Glutamatergic neuron (in vitro differentiated cells): ENCODE measurements at places on chromosomes 5 and 9.

DNA sequence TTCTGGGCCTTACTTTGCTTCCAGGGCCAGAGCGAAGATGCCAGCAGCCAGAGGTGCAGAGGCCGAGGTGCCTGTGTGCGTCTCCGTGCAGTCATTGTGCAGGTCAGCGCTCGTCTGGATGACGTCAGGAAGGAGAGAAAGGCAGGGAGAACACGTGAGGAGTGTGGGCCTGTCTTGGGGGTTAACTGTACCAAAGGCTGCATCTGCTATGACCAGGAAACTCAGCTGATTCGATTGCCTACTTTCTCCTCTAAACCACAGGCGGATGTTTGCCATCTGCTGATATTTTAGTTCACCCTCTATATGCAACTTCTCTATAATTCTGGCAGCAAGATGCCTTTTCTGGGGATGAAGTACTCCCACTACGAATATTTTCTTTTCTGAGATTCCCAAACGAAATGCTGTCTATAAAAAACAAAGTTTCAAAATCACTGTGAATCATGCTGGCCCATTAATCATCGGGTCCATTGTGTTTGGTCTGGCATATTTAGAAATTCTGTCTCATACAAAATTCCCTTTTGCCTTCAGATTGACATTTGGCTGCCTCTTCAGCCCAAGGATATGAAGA is 24.8 kb downstream of the PCSK1 start:
- no peak for DNase-seq

DNA sequence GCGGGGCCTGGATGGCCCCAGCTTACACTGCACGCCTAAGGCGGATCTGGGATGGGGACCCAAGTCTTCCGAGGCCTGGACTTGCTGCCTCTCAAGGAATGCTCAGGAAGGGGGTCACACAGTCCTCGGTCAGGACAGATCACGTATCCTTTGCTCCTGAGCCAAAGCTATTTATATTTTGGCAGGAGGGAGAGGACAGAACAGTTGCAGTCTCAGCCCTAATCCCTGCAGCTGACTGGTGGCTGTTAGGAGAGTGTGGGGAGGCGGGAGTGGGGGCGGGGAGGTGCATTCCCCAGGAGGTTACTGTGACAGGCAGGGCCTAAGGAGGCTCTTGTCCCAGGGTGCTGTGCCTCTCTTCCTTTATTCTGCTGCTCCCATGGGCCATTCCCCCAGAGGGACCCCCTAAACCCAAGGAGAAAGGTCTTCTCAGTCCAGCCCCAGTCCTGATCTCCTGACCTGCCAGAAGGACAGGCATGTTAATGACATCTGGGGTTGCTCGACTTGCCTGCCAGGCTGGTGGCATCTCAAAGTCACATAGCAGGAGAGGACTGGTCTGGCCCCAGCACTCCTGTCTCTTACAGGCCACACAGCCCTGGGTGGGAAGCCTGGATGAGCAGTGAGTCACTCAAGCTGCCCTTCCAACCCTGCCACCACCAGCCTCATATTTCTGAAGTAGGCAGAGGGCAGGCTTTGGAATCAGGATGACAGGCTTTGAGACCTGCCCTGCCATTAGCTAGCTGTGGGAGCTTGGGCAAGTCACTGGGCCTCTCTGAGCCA is 51.9 kb downstream of the COL27A1 start:
- DNase-seq: no peak

DNA sequence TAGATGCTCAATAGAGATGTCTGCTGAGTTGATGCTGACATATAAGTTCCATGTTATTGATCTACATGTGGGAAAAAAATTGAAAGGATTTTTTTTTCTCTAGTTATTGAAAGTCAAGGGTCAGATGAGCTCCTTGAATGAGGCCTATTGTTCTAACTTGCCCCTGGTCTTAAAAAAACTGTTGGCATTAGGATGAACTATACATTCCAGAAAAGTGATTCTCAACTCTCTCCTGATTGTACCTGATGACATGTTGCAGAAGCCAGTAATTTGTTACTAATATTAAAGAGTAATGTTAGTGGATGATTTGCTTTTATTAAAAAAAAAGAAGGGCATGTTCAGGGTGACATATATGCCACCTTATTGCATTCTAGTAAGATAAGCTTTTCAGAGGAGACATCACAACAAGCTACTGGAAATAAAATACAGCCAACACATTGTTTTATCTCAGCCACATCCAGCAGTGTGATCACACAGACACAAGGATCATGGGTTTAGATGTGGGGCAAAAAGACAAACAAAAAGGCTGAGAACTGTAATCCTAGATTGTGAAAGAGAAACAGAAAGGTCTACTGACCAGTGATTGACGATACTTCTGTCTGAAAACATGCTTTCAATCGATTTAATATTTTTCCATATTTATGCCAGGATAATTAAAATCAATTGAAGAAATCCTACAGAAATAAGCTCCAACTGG is 1314.1 kb upstream of the C9orf72 start:
- no peak for DNase-seq

DNA sequence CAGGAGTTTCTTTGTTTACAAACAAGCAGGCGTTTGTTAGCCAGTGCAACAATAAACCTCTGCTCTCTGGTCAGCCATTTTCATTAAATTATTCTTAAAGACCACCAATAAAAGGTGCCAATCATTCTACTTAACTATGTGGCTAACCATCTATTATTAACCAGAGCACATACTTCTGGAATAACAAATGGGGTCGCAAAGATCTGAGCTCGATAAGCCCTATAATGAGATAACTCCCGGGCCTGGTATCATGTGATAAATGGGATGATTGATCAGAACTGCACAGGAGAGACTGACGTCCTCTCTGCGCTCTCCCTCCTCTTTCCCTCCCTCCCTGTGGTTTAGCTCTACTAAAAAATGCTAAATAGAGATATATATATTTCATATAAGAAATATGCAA is 488.2 kb downstream of the NTRK2 start:
- DNase-seq: no peak
